HS-5 (cell line): ENCODE measurements at places on chromosomes 12 and 14.

DNA sequence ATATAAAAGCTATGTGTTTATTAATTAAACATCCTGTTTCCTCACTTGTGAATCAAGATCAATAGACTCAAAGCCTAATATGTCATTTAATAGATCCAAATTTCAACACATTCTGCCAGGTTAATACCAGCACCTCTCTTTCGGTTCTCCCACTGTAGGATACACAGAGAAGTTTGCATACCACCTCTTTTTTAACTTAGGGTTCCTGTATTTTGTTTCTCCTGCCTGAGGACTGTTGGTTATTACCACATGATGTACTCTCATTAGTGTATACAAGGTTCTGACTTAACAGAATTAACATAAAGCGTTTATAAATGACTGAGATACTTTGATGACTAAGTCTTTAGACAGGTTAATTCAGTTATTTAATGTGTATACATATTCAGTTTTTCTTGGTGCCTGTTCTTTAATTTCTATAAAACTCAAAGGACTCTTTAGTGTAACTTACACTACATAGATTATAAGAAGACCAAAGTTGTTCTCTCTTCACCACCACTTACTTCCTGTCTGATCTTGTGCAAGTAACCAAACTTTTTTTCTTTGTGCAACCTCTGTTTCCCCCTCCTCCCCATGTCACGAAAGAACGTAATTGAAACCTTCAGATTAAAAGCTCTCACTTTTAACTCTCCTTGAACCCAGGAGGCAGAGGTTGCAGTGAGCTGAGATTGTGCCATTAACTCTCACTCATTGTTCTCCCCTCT is 89.8 kb upstream of the DNM1L start:
- no peak for DNase-seq

GRCh38 chr12:95136598-95136997 is 63.2 kb upstream of the NR2C1 start:
- DNase-seq, result no peak

- DNase-seq, result no peak
These were observed 11.5 kb downstream of the TCL1B start for GRCh38 chr14:95697764-95698163.

GRCh38 chr14:53509276-53510244 is 356.4 kb upstream of the DDHD1 start:
- DNase-seq, result no peak

GRCh38 chr12:75979181-75979580 is 52.4 kb downstream of the PHLDA1 start:
- no peak for DNase-seq
